CD4-positive, CD25-positive, alpha-beta regulatory T cell (primary cell): ENCODE measurements at places on chromosomes 4 and X.

GRCh38 chr4:35300996-35301774, 943.1 kb downstream of the ARAP2 start:
- H3K27me3 ChIP-seq, result no peaks in the 10 kb centered on the region
- no peak overlapping the region for H3K27ac ChIP-seq
- no peaks in the 10 kb centered on the region for H3K36me3 ChIP-seq
- H3K4me1 ChIP-seq, result no peaks in the 10 kb centered on the region
- no peak for DNase-seq

GRCh38 chrX:68726366-68726765, 78.9 kb downstream of the STARD8 start:
- no peaks in the 10 kb centered on the region for H3K27me3 ChIP-seq
- H3K4me1 ChIP-seq, result no peaks in the 10 kb centered on the region
- no peak for DNase-seq
- H3K27ac ChIP-seq, result no peak overlapping the region

- H3K4me1 ChIP-seq, result no peaks in the 10 kb centered on the region
- no peaks in the 10 kb centered on the region for H3K36me3 ChIP-seq
- no peak overlapping the region for H3K27ac ChIP-seq
- H3K27me3 ChIP-seq, result no peaks in the 10 kb centered on the region
- no peak overlapping the region for H3K4me3 ChIP-seq
Observed at GRCh38 chr4:183612329-183613250, 46.4 kb downstream of the RWDD4 start.

- H3K4me3 ChIP-seq, result no peak overlapping the region
- no peaks in the 10 kb centered on the region for H3K4me1 ChIP-seq
- no peaks in the 10 kb centered on the region for H3K27me3 ChIP-seq
- no peaks in the 10 kb centered on the region for H3K36me3 ChIP-seq
Observed at GRCh38 chrX:123871309-123871708, 11.5 kb downstream of the XIAP start.

GRCh38 chr4:142065086-142065647, 428.8 kb downstream of the IL15 start:
- no peaks in the 10 kb centered on the region for H3K27me3 ChIP-seq
- H3K27ac ChIP-seq, result no peak overlapping the region
- no peak for DNase-seq
- H3K4me3 ChIP-seq, result no peak overlapping the region
- no peaks in the 10 kb centered on the region for H3K4me1 ChIP-seq

- no peak overlapping the region for H3K4me3 ChIP-seq
- DNase-seq, result no peak
- no peak overlapping the region for H3K27ac ChIP-seq
- no peaks in the 10 kb centered on the region for H3K4me1 ChIP-seq
- no peaks in the 10 kb centered on the region for H3K27me3 ChIP-seq
Observed at GRCh38 chrX:121782976-121783375, 735.6 kb downstream of the GLUD2 start.

- no peak overlapping the region for H3K4me3 ChIP-seq
- no peak for DNase-seq
- no peaks in the 10 kb centered on the region for H3K36me3 ChIP-seq
- H3K27ac ChIP-seq, result no peak overlapping the region
- H3K27me3 ChIP-seq, result no peaks in the 10 kb centered on the region
- no peaks in the 10 kb centered on the region for H3K4me1 ChIP-seq
Observed at GRCh38 chrX:64792598-64793337, 183.5 kb downstream of the ZC4H2 start.

- no peaks in the 10 kb centered on the region for H3K4me1 ChIP-seq
- H3K4me3 ChIP-seq, result no peak overlapping the region
- no peak for DNase-seq
- H3K27ac ChIP-seq, result no peak overlapping the region
- H3K27me3 ChIP-seq, result no peaks in the 10 kb centered on the region
Observed at GRCh38 chr4:86035688-86036087, 324.2 kb downstream of the MAPK10 start.

GRCh38 chrX:107673431-107673830, 45.1 kb downstream of the PRPS1 start:
- DNase-seq, result no peak
- peak overlapping the region; percentile 64 for H3K4me3 ChIP-seq
- no peaks in the 10 kb centered on the region for H3K36me3 ChIP-seq
- H3K27me3 ChIP-seq, result no peaks in the 10 kb centered on the region

- DNase-seq, result no peak
- H3K4me1 ChIP-seq, result no peaks in the 10 kb centered on the region
- H3K36me3 ChIP-seq, result peaks cover 12% of the 10 kb centered on the region
Observed at GRCh38 chr4:153641532-153641931, 42.5 kb upstream of the TLR2 start.

DNA sequence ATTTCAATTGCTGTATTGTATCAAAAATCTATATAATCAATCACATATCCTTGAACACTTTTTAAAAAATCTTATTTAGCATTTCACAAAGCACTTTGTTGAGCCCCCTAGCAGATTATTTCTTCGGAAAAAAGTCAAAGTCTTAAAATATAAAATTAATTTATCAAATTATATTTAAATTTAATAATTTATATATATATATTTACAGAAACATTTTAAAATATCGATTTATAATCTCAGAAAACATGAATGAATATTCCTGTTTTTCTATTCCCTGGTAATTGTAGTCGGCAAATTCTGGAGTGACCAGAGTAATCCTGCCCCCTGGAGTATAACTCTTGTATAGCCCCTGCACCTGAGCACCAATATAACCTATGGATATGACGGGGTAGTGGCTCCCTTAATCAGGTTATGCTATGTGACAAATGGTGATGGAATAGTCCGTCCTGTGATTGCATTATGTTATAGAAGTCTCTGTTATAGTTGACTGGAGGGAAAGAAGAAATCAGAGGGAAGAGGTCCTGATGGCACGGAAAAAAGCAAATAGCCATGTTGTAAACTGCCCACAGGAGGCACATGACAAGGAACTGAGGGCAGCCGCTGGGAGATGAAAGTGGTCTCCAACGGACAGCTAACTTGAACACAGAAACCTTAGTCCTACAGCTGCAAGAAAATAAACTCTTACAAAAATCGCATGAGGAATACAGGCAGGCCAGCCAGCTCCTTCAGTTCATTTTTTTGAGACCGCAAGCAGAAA, 1092.3 kb downstream of the ARAP2 start:
- no peak overlapping the region for H3K27ac ChIP-seq
- H3K4me3 ChIP-seq, result no peak overlapping the region
- H3K27me3 ChIP-seq, result no peaks in the 10 kb centered on the region
- H3K36me3 ChIP-seq, result no peaks in the 10 kb centered on the region

- no peak for DNase-seq
- no peak overlapping the region for H3K27ac ChIP-seq
- H3K27me3 ChIP-seq, result peaks cover 1% of the 10 kb centered on the region
- no peaks in the 10 kb centered on the region for H3K36me3 ChIP-seq
- no peaks in the 10 kb centered on the region for H3K4me1 ChIP-seq
Observed at GRCh38 chr4:183362916-183363542, 40.8 kb upstream of the CLDN24 start.

GRCh38 chrX:40496728-40497127, 84.0 kb upstream of the ATP6AP2 start:
- H3K4me1 ChIP-seq, result no peaks in the 10 kb centered on the region
- H3K27me3 ChIP-seq, result no peaks in the 10 kb centered on the region
- DNase-seq, result no peak
- no peak overlapping the region for H3K27ac ChIP-seq
- no peak overlapping the region for H3K4me3 ChIP-seq

DNA sequence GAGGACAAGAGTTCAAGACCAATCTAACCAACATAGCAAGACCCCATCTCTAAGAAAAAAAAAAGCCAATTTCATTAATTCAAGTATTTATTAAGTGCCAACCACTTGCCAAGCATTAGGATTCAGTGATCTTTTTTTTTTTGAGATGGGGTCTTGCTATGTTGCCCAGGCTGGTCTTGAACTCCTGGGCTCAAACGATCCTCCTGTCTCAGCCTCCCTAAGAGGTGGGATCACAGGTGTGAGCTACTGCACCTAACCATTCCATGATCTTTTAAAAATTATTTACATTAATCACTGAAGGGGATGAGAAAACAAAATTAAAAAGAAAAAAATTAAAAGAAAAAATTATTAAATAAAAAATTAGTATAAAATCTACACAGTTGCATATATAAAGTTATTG, 24.4 kb downstream of the HELQ start:
- peaks cover 53% of the 10 kb centered on the region for H3K36me3 ChIP-seq
- DNase-seq, result no peak
- H3K27me3 ChIP-seq, result no peaks in the 10 kb centered on the region
- H3K4me3 ChIP-seq, result no peak overlapping the region
- H3K4me1 ChIP-seq, result no peaks in the 10 kb centered on the region
- no peak overlapping the region for H3K27ac ChIP-seq

DNA sequence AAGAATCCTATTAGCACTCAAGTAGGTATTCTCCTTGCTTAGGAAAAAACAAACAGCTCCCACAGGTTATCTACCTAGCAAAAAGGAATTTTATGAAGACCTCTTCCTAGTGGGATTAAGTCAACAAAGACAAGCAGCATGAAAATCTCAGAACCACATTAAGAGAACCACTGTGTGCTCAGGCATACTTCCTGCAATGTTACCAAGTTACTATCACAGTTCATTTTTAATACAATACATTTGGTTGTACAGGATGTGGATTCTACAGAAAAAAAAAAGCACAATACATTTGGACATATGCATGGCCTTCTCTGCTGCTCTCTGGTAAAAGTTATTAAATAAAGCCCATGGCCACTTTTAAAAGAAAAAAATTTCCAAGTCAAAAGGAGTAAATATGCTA, 193.7 kb downstream of the PPP3CA start:
- DNase-seq, result no peak
- no peaks in the 10 kb centered on the region for H3K36me3 ChIP-seq
- H3K27ac ChIP-seq, result no peak overlapping the region
- no peak overlapping the region for H3K4me3 ChIP-seq

DNA sequence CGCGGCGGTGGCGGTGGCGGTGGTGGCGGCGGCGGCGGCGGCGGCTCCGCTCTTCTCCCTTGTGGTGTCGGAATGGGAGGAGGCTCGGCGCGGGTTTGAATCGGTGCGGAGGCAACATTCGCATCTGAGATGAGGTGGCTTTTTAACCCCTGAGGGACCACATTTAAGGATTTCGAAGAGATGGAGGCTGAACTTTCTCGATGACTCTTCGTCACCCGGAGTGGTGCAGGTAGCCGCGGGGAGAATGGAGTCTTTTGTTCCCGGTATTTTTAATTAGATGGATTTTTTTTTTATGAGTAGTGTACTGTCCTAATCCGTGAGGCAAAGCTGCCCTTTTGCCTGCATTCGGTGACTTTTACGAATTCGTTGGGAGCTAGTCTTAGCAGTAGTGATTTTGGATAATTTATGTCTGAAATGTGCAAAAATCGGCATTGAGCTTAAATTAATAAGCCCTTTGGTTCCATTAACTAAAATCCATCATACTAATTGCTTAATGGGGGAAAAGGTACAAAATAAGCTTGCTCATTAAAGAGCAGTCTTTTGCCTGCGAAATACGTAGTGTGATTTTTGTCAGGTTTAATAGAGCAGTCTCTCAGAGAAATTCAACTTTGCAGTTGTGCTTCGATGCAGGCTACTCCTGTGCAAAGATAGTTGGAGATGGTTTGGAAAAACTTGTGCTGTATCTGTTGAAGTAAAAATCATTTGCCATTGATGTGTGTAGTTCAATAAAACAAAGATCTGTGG, 206.2 kb downstream of the TENM3 start:
- H3K36me3 ChIP-seq, result no peaks in the 10 kb centered on the region
- no peak for DNase-seq
- no peak overlapping the region for H3K4me3 ChIP-seq
- no peak overlapping the region for H3K27ac ChIP-seq

DNA sequence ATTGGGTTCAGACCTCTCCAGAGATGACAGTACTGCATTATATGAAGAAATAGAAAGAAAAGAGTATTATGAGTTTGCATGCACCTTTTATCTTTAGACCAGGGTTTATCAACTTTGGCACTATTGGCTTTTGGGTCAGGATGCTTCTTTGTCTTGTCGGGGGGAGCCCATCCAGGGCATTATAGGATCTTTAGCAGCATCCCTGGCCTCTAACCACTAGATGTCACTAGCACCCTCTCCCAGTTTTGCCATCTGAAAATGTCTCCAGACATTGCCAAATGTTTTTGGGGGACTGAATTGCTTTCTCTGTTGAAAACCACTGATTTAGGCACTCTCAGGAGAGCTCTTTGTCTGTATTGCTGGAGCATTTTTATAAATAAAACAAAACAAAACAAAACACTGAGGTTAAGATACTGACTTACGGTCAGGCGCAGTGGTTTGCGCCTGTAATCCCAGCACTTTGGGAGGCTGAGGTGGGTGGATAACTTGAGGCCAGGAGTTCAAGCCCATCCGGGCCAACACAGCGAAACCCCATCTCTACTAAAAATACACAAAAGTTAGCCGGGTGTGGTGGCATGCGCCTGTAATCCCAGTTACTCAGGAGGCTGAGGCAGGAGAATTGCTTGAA, 23.6 kb downstream of the CA5B start:
- H3K27ac ChIP-seq, result no peak overlapping the region
- H3K4me3 ChIP-seq, result no peak overlapping the region
- peaks cover 24% of the 10 kb centered on the region for H3K4me1 ChIP-seq
- H3K36me3 ChIP-seq, result no peaks in the 10 kb centered on the region
- peak; percentile 67 for DNase-seq
- no peaks in the 10 kb centered on the region for H3K27me3 ChIP-seq

DNA sequence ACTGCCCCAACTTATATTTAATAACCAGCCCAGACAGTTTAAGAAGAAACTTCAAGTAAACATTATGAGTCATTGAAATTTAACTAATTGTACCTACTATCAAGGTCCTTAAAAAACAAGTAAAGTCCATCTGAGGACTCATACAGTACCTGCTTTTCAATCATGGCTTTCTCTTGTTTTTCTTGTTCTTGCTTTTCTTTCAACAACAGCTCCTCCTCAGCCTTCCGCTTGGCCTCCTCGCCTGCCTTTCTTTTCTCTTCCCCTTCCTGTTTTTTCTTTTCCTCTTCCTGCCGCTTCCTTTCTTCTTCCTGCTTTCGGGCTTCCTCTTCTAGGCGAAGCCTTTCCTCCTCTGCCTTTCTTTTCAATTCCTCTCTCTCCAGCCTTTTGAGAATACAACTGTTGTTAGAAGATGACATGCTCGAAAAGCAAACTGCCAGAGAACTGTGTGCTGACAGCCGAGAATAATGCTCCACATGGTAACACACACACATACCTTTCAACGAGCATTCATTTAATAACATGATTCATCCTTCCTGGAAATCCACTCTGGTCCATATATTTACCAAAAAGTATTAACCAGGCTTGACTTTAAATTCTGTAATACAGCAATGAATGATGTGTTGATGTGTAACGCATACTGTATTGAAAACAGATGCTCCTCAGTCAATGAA, 25.2 kb upstream of the BCLAF3 start:
- no peaks in the 10 kb centered on the region for H3K4me1 ChIP-seq
- H3K36me3 ChIP-seq, result no peaks in the 10 kb centered on the region
- no peak overlapping the region for H3K4me3 ChIP-seq
- peaks cover 2% of the 10 kb centered on the region for H3K27me3 ChIP-seq
- H3K27ac ChIP-seq, result no peak overlapping the region

DNA sequence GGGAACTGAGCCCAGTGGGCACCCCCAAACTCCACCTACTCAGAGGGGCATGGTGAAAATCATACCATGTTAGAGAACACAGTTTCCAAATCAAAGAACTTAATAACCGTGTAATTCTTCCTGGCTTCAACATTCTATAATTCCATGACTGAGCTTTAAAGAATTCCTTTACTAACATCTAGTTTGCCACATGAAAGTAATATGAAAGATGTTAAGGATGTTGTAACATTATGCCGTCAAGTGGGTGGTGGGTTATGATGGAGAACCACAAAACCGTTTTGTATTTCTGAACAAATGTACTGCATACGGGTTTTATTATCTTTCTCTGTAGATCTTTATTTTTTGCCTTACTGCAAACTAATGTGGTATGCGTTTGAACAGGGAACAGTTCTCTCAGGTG, 549.0 kb upstream of the MAGEB2 start:
- no peaks in the 10 kb centered on the region for H3K4me1 ChIP-seq
- no peaks in the 10 kb centered on the region for H3K27me3 ChIP-seq
- no peak for DNase-seq
- no peak overlapping the region for H3K4me3 ChIP-seq
